ENCODE measurements at places on chromosomes 7 and 10. TPM values are rescaled to one million over a fixed set of nuclear protein-coding genes. Genes with fewer than 3 reads are reported as not detected.

Gene ADRB1
- not detected for total RNA-seq

Gene PRKG1
- 10.6 TPM for total RNA-seq

Gene NEUROG3
- not detected for total RNA-seq

Gene VGF
- total RNA-seq = 0.63 TPM

Gene ADARB2
- not detected for total RNA-seq

Gene CUZD1
- total RNA-seq = 0.18 TPM

Gene OR6B1
- not detected for total RNA-seq

Gene ICA1
- not detected for total RNA-seq

Gene NXPH1
- total RNA-seq = not detected

Gene TMED4
- total RNA-seq = 97.3 TPM

Gene CTTNBP2
- total RNA-seq = not detected

GRCh38 chr7:4065190-4065589 lies 616.9 kb upstream of the FOXK1 start:
- no peak for DNase-seq

DNA sequence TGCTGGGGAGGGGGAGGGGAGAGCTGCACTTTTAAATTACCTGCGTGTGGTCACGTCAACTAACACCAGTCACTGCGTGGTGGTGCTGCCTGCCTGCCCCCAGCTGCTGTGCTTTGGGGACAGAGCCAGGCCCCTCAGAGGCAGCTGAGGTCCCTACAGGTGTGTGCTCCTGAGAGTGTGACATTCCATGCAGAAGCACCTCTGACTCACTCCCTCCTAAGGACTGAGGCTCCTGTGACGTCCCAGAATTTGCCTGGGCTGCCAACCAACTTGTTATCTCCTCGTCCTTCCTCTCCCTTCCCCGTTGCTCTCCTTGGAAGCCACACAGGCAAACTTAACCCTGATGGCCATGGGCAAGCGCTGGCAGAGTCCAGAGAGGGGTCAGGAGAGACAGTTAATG lies 563.0 kb downstream of the PARD3 start:
- DNase-seq = no peak

GRCh38 chr7:71661671-71662224 lies 529.8 kb downstream of the GALNT17 start:
- no peak for DNase-seq

- no peak for DNase-seq
These were observed 4.7 kb upstream of the NRCAM start for GRCh38 chr7:108460964-108461363.

GRCh38 chr10:21449288-21449966 lies 76.1 kb downstream of the SKIDA1 start:
- DNase-seq = no peak

DNA sequence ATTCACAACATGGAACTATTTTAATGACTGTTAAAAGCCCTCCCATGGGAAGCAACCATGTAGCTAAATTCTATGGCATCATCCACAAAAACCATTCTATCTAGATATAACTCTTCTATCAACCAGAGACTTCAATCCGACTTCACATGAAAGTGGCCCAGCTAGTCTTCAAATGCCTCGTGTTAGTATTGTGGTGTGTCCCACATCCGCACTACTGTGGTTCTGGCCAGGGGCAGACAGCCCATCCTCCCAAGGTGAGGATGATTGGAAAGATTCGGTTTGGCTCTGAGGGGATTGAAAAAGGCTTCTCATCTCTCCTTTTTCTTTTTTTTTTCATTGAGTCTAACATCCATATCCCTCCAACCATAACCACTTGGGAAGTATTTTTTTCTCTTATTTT lies 253.0 kb upstream of the KLF6 start:
- no peak for DNase-seq

GRCh38 chr7:90660100-90660499 lies 64.0 kb downstream of the CDK14 start:
- no peak for DNase-seq

GRCh38 chr10:34966451-34966850 lies 123.7 kb downstream of the CUL2 start:
- DNase-seq = no peak

- DNase-seq = no peak
These were observed 82.7 kb downstream of the SLC25A13 start for GRCh38 chr7:96238976-96239766.

- peak; percentile 36 for DNase-seq
These were observed 14.0 kb upstream of the RALA start for GRCh38 chr7:39609113-39609934.

GRCh38 chr7:2604608-2605174 lies 27.1 kb upstream of the TTYH3 start:
- no peak for DNase-seq

DNA sequence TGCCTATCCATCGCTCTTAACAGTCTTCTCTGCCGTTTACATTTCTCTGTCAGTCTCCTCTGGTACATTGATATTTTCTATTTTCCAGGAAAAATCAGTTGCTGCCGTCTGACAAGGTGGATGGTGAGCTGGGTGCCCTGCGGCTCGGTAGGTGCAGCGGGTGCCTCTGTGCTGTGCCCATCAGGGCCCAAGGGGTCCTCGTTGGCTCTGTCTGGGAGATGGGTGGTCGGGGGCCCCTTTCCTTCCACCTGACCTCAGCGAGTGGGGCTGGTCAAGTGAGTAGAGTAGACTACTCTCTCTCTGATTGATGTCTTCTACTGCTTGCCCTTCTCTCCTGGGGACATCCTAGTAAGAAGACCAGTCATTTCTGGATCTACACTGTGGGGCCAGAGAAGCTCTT lies 57.4 kb downstream of the MINDY4 start:
- DNase-seq = no peak

DNA sequence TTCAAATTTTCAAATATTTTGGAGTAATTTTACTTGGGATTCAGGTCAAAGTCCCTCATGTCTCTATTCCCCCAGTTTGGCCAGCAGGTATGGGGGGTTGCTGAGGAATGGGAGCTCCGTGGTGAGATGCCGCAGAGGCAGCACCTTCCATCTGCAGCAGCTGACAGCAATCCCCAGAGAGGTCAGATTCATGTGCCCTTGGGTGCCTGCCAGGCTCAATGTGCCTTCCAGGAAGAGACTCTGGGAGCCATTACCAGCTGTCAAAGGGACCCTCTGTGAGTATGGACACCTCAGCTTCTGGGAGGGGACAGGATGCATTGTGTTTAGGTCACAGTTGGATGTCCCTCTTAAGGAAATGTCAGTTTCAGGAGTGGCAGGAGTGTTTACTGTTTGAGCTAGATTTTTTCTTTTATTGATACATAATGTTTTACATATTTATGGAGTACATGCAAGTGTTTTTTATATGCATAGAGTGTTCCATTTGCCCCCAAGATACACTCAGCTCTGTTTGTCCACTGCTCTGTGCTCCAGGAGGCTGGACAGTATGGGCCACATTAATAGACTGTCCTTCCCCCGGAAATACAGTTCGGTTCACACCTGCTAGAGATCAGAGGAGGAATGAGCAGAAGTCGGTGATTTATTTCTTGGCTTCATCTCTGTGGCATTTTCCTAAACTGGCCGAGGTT lies 75.3 kb upstream of the GRB10 start:
- DNase-seq = no peak

GRCh38 chr10:35913628-35914027 lies 271.5 kb upstream of the FZD8 start:
- peak; percentile 71 for DNase-seq

DNA sequence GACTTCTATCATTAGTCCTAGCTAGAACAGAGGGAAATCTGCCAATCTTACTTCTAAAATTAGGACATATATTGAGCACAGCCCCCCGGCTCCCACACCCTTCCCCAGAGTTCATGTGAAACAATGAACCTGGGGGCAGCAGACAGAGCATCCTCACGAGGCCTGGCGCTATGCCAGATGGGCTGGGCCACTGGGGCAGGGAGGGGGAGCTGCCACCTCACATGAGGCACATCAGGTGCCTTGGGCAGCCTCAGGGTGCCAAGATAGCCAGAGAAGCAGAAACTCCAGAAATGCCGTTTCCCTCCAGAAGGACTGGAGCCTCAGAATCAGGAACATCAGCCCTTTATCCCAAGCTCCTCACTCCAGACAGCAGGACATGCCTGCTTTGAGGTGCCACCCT lies 92.8 kb upstream of the LANCL2 start:
- DNase-seq = no peak

DNA sequence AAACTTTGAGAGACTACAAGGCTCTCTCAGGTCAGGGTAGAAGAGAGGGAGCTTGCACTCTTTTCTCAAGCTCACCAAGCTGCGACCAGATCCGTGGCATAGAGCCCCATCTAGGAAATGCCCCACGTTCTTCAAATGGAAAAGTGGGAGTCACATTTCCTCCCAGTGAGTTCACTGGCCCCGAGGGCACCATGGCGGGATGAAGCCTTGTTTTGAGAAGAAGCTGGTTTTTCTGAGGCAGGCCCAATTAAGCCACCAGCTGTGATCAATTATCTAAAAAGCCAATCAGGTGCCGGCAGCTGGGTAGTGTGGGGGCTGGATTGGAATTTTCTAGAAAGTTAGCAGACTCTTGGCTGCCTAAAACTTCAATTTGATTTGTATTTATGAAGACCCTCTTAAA lies 101.4 kb downstream of the ZNF365 start:
- DNase-seq = peak; percentile 46

GRCh38 chr10:124990671-124991625 lies 49.0 kb downstream of the ZRANB1 start:
- DNase-seq = no peak

DNA sequence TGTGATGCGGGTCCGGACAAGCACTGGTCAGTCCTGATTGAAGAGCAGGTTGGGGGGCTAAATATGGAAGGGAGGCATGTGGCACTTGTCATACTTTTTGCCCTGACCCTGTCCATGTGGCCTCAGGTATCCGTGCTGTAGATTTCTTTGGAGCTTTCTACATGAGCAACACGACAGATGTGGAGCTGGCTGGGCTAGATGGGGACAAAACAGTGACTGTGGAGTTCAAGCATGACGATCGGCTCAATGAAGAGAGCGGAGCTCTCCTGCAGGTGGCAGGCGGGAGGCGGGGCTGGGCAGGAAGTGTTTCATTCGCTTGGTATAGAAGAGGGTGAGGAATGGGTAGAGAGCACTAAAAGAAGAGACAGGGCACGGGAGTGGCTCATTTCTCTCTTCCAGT lies 13.0 kb upstream of the CHCHD1 start:
- DNase-seq = no peak

DNA sequence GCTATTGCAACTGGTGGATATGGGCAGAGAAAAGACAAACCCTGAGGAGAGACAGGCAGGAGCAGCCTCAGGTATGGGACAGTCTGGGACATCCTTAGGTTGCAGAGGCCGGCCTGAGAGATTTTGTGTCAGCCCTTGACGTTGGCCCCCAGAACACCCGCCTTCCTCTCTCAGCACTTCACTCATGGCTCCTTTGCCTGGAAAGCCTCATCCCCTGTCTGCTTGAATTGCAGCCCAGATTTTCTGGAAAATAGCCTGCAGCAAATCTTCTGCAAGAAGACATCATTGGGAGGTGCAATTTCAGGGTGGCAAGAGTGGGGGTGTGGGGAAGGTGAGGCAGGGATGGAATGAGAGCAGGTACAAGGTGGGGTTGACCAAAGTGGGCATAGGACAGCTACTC lies 2.2 kb upstream of the FRMD4A start:
- no peak for DNase-seq

DNA sequence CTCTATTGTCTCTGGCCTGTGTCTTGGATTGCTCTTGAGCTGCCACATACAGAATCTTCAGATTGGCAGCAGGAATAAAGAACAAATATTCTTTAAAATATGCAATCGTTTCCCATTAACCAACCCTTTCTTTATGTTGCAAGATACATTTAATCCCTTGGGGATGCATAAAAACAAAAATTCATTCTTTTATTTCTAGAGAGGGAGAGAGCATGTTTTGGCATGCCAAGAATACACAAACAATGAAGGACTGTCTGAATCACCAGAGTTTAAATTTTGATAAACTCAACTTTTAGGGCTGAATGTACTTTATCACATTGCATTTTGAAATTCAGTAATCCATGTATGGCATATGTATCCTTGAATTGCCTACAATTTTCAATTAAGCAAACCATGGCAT lies 154.3 kb upstream of the SEMA3D start:
- no peak for DNase-seq

GRCh38 chr7:47751043-47751442 lies 169.1 kb upstream of the TNS3 start:
- no peak for DNase-seq

DNA sequence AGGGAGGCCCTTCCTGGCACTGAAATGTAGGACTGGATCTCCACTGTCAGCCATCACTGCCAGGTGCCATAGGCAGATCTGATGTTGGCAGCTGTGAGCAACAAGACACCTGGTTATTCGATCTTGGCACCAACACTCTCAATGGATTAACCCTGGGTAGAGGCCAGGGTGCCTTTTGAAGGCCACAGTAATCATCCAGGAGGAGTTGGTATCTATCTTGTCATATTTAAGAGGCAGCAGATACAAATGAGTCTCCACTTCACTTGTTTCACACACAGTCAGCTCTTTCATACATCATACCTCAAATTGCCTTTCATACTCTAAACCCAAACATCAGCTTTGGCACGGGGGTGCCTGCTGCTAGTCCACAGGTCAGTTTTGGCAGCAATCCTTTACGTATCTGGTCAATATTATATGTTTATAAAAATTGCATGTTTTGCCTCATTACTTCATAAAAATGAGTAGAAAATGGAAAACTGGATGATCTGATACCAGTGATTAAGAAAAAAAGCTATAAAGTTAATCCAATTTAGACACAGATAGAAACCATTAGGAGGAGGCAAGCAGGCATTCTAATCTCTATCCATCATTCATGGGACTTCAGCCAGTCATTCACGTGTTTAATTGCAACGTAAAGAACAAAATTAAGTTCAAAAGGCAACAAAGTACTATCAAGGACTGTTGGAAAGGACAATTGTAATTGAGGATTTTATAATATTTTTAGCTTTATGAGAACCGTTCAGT lies 12.7 kb upstream of the CACUL1 start:
- no peak for DNase-seq

GRCh38 chr7:27730112-27730511 lies 9.8 kb upstream of the TAX1BP1 start:
- no peak for DNase-seq

DNA sequence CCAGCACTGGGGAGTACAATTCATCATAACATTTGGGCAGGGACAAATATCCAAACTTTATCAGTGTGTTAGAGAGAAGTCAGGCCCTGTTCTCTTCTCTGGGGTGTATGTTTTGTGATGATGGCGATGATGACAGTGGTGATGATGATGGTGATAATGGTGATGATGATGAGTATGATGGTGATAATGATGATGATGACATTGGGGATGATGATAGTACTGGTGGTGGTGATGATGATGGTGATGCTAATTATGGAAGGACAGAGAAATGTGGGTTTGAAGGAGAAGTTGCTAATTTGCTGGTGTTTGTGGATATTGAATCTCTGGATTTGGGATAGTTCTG lies 64.0 kb downstream of the CAMK1D start:
- DNase-seq = no peak

DNA sequence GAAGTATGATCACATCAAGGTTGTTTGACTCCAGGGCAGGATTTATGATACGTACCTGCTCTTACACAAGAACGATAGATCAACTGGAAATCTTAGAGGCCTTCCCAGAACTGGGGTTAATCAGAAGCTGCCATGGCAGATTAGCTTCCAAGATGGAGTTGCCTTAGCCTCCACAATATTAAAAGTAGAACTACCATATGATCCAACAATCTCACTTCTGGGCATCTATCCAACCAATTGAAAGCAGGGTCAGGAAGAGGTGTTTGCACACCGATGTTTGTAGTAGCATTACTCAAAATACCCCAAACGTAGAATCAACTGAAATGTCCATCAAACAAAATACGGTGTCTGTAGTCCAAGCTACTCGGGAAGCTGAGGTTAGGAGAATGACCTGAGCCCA lies 6.6 kb downstream of the PILRB start:
- no peak for DNase-seq

GRCh38 chr7:123305840-123306375 lies 106.1 kb upstream of the SLC13A1 start:
- DNase-seq = no peak

Data from HFFc6 (cell line).